ENCODE measurements at places on chromosomes 7 and 10. TPM values are rescaled to one million over a fixed set of nuclear protein-coding genes. Genes with fewer than 3 reads are reported as not detected.
A peak's percentile ranks its signal among the peaks of the same experiment; 100 is the strongest.

CYP2E1 gene
- total RNA-seq, result 0.90 TPM

SP8 gene
- 0.15 TPM for total RNA-seq

CDHR1 gene
- total RNA-seq, result 105 TPM

HOXA7 gene
- 24.4 TPM for total RNA-seq

ODAD2 gene
- total RNA-seq, result 0.61 TPM

LRRC4 gene
- total RNA-seq, result 1.9 TPM

EVX1 gene
- total RNA-seq, result 0.32 TPM

LIPJ gene
- 0.16 TPM for total RNA-seq

CLCN1 gene
- total RNA-seq, result not detected

CALN1 gene
- total RNA-seq, result not detected

AGMO gene
- 0.47 TPM for total RNA-seq

CTAGE4 gene
- 9.9 TPM for total RNA-seq

DNA sequence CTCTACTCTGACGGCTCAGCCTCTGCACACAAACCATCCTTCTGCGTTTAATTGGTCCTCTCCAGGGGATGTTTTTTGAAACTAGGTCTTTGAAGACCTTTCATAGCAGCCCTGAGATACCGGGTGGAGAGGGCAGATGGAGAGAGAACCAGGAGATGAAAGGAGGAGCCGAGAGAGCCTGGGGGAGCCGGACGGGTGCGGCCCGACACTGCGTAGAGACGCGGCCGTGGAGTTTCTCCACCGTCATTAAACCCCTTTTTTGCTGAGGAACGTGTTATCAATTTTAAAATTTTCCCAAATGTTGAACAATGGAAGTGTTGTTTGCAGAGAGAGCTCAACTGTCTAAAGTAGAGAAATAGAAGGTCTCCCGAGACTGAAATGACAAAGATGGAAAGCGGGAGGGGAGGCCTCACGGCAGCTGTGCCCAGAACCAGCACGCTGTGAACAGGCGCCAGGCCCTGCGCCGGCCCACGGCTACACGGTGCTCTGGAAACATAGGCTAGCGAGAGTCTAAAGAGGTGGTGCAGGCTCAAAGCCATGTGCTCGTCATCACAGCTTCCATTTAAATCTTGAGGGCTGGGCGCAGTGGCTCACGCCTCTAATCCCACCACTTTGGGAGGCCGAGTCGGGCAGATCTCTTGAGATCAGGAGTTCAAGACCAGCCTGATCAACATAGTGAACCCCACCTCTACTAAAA is 307.0 kb downstream of the PTPRN2 start:
- no peak for DNase-seq

GRCh38 chr10:797179-797578 is 107.7 kb upstream of the DIP2C start:
- no peak for DNase-seq

GRCh38 chr10:95508730-95509129 is 52.4 kb downstream of the SORBS1 start:
- no peak for DNase-seq

DNA sequence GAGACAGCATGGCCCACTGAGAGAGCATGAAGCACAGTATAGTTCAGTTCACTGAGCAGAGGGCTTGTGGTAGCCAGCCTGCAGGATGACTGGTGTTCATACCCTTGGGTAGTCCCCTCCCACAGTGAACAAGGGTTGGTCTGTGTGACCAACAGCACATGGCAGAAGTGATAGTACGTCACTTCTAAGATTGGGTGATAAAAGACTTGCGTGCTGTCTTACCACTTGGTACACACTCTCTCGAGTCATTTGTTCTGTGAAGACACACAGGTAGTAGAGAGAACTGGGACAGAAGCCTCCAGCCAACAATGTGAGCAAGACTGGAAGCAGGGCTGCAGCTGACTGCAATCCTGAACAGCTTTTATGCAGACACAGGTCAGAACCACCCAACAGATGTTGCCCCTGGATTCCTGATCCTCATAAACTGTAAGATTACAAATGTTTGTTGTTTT is 14.6 kb downstream of the EPC1 start:
- no peak for DNase-seq

- DNase-seq, result no peak
Measured at GRCh38 chr10:101939008-101939648, 95.5 kb upstream of the KCNIP2 start.

GRCh38 chr10:99926925-99927720 is 82.6 kb downstream of the DNMBP start:
- DNase-seq, result peak; percentile 86

- no peak for DNase-seq
Measured at GRCh38 chr10:127302343-127302742, 106.0 kb upstream of the INSYN2A start.

- no peak for DNase-seq
Measured at GRCh38 chr7:79337717-79338116, 115.8 kb downstream of the MAGI2 start.

GRCh38 chr7:46424934-46425333 is 503.9 kb upstream of the IGFBP3 start:
- no peak for DNase-seq

- no peak for DNase-seq
Measured at GRCh38 chr10:10418387-10418786, 599.3 kb upstream of the CELF2 start.

- DNase-seq, result no peak
Measured at GRCh38 chr7:133020496-133020895, 61.4 kb downstream of the CHCHD3 start.

DNA sequence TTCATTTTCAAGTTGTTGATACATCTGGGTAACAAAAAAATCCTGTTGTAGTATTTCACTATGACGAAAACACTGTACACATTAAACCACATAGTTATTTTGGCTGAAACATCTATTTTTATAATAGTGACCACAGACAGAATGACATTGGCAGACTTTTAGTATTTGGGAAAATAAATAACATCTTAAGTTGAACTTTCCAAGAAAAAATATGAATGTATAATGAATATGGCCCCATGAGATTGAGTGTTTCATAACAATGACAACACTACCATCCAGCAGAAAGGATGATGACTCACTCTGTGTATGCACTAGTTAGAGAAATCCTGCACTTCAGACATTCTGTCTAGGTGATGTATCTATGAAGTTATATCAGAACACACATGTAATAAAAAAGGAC is 118.1 kb downstream of the SEMA3D start:
- no peak for DNase-seq

DNA sequence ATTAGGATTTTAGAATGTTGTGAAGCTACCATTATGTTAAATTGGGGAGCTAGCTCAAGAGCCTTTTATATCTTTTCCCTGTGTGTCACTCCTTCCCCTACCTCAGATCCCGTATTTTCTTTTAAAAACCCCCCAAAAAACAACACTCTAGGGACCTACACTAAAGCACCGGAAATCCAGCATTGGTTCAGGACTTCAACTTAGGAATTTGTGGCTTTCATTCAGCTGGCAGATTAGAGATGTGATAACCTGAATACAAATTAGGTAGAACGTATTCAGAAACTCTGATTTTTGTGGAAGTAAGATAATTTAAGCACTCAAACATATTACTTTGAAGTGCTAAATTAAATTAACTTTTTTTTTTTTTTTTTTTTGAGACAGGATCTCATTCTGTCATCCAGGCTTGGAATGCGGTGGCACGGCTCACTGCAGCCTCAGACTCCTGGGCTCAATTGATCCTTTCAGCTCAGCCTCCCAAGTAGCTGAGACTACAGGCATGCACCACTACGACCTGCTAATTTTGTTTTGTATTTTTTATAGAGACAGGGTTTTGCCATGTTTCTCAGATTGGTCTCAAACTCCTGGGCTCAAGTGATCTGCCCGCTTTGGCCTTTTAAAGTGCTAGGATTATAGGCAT is 6.8 kb downstream of the TBC1D12 start:
- no peak for DNase-seq

DNA sequence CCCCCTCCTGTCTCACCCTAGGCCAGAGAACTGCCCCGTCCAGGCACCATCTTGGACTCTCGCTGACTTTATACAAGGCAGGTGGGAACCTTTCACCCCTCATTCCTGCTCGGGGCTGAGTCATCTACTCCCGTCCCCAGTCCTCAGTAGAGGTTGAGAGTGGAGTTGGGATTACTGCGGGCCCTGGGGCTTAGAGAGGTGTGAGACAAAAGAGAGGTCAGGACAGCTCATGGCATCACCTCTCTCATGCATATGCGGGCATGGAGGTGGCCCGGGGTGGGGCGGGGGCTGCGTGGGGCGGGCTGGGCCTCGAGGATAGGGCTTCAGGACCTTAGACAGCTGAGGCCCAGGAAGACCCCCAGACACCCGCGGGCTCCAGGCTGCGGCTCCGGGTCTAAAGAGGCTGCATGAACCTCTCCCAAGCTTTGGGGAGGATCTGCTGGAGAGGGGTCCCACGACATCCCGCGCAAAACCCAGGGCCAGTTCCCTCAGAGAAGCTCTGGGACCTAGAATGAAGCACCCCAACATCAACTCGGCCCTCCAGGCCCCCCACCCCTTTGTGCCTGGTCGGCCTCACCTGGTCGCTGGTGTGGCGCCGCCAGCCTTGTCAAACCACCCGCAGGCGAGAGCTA is 317 bp downstream of the PDZD7 start:
- no peak for DNase-seq

GRCh38 chr10:122121059-122121458 is 132.1 kb downstream of the TACC2 start:
- DNase-seq, result no peak

GRCh38 chr10:26214004-26214403 is 2.6 kb upstream of the GAD2 start:
- DNase-seq, result no peak

Data from colonic mucosa (tissue), 4 donors.